ENCODE measurements at places on chromosomes 3 and 15.

- peaks cover 13% of the 10 kb centered on the region for H3K4me1 ChIP-seq
- H3K4me3 ChIP-seq, result no peak overlapping the region
- DNase-seq, result no peak
- H3K27me3 ChIP-seq, result no peaks in the 10 kb centered on the region
- H3K36me3 ChIP-seq, result no peaks in the 10 kb centered on the region
Observed at GRCh38 chr15:25879438-25879837, 16.3 kb upstream of the ATP10A start.

GRCh38 chr3:49219132-49219531 lies 47.7 kb downstream of the KLHDC8B start:
- H3K27me3 ChIP-seq, result no peaks in the 10 kb centered on the region
- H3K36me3 ChIP-seq, result peaks cover 2% of the 10 kb centered on the region
- H3K4me1 ChIP-seq, result peaks cover 7% of the 10 kb centered on the region
- no peak for DNase-seq
- peak overlapping the region; percentile 43 for H3K27ac ChIP-seq

DNA sequence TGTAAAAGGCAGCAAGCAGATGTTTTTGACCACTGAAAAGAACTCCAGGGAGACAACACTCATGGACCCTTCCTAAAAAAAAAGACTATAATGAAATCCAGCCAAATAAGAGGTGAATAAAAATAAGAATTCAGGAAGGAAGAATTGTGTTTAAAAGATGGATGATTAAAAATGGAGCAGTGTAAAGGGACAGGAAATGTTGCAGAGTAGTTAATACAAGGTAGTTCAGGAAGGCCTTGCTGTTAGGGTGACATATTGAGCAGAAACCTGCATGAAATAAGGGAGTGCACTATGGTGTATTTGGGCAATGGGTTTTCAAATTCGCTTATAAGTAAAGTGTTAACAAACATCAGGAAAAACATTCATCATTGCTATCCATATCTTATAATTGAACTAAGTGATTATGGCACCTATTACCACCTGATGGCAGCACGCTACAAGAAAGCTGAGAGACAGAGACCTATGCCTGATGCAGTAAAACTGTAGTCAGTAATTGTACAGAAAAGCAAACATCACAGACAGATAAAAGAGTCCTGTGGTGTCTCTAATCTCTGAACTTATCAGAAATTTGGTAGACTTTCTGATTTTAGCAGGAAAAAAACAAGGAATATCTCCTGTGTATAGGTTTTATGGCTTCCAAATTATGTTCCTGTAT lies 5.8 kb upstream of the DBR1 start:
- H3K27ac ChIP-seq, result no peak overlapping the region
- H3K36me3 ChIP-seq, result no peaks in the 10 kb centered on the region
- peak; percentile 27 for DNase-seq
- H3K4me1 ChIP-seq, result no peaks in the 10 kb centered on the region
- peaks cover 4% of the 10 kb centered on the region for H3K27me3 ChIP-seq
- H3K4me3 ChIP-seq, result no peak overlapping the region

GRCh38 chr15:98147415-98147814 lies 186.9 kb downstream of the ARRDC4 start:
- no peak overlapping the region for H3K27ac ChIP-seq
- no peak for DNase-seq
- no peaks in the 10 kb centered on the region for H3K4me1 ChIP-seq
- no peak overlapping the region for H3K4me3 ChIP-seq

GRCh38 chr15:90029024-90029423 lies 27.9 kb downstream of the ZNF710 start:
- H3K4me3 ChIP-seq, result no peak overlapping the region
- H3K4me1 ChIP-seq, result peaks cover under 1% of the 10 kb centered on the region
- no peak overlapping the region for H3K27ac ChIP-seq
- H3K36me3 ChIP-seq, result no peaks in the 10 kb centered on the region
- DNase-seq, result no peak

GRCh38 chr3:67381667-67382272 lies 272.6 kb downstream of the SUCLG2 start:
- H3K4me3 ChIP-seq, result no peak overlapping the region
- no peak overlapping the region for H3K27ac ChIP-seq
- peak; percentile 8 for DNase-seq
- peaks cover 6% of the 10 kb centered on the region for H3K4me1 ChIP-seq
- no peaks in the 10 kb centered on the region for H3K27me3 ChIP-seq

DNA sequence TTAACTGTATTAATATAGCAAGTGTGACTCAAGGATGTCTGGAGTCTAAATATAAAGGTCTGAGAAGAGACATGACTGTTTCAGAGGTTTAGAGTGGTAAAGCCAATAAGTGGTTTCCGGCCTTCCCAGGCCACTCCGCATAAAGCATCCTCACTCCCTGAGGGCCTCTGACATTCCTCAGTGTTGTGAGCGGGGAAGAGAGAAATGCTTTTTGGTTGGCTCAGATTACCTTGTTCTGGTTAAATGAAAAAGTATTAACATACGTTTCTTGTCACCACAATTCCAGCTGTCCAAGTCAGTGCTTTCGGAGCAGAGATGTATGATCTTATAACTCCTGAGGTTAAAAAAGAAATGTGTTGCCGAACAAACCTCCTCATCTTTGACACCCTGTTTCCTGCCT lies 103.8 kb downstream of the RBMS3 start:
- H3K27me3 ChIP-seq, result no peaks in the 10 kb centered on the region
- no peaks in the 10 kb centered on the region for H3K36me3 ChIP-seq
- peak overlapping the region; percentile 31 for H3K27ac ChIP-seq
- peak; percentile 38 for DNase-seq

DNA sequence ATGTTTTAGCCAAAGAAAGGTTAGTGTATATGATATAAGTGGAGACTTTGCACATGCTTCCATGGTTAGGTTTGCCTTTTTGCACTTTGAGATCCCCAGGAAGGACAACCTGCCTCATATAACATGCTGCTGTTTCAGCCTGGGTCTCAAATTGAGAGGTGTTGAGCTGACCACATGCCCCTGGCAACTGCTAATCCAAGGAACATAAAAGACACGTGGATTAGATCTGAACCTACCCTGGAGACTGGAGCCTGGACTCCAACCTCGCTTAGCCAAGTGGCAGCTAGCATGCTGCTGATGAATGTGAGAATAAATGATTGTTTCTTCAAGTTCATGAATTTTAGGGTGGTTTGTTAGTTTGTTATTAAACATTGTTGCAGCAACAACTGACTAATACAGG lies 301.8 kb upstream of the TBC1D5 start:
- H3K4me3 ChIP-seq, result no peak overlapping the region
- H3K36me3 ChIP-seq, result no peaks in the 10 kb centered on the region
- H3K27me3 ChIP-seq, result no peaks in the 10 kb centered on the region
- DNase-seq, result no peak

- H3K4me1 ChIP-seq, result no peaks in the 10 kb centered on the region
- no peak overlapping the region for H3K27ac ChIP-seq
- H3K4me3 ChIP-seq, result no peak overlapping the region
- no peaks in the 10 kb centered on the region for H3K36me3 ChIP-seq
- peak; percentile 37 for DNase-seq
- H3K27me3 ChIP-seq, result peaks cover 3% of the 10 kb centered on the region
Observed at GRCh38 chr3:50519471-50520089, 16.1 kb upstream of the CACNA2D2 start.

DNA sequence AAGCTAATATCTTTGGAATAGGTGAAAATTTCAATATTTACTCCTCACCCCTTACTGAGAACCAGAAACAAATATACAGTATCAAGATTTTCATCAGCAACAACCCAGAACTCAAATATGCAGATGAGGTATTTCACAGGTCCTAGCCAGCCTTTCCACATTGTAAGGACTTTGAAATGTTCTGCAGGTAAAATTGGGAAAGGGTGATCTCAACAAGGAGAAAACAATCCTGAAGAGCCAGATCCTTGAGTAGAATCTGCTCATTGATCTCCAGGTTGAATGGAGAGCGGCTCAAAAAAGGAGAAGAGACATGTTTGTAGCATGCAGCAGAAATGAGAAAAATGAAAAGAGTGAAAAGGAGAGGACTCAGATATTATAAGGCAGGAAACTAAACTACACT lies 493.3 kb upstream of the NAALADL2 start:
- no peak overlapping the region for H3K4me3 ChIP-seq
- no peaks in the 10 kb centered on the region for H3K4me1 ChIP-seq
- no peak for DNase-seq
- H3K27me3 ChIP-seq, result no peaks in the 10 kb centered on the region
- no peak overlapping the region for H3K27ac ChIP-seq
- H3K36me3 ChIP-seq, result no peaks in the 10 kb centered on the region

- no peak overlapping the region for H3K27ac ChIP-seq
- H3K36me3 ChIP-seq, result no peaks in the 10 kb centered on the region
- H3K4me1 ChIP-seq, result no peaks in the 10 kb centered on the region
- no peak overlapping the region for H3K4me3 ChIP-seq
- peaks cover 10% of the 10 kb centered on the region for H3K27me3 ChIP-seq
Observed at GRCh38 chr3:115624901-115625300, 1.6 kb downstream of the GAP43 start.

GRCh38 chr3:64048631-64049061 lies 25.4 kb upstream of the PSMD6 start:
- no peak overlapping the region for H3K4me3 ChIP-seq
- H3K27me3 ChIP-seq, result no peaks in the 10 kb centered on the region
- H3K27ac ChIP-seq, result no peak overlapping the region
- peak; percentile 53 for DNase-seq

- no peak overlapping the region for H3K4me3 ChIP-seq
- no peaks in the 10 kb centered on the region for H3K27me3 ChIP-seq
- H3K27ac ChIP-seq, result no peak overlapping the region
Observed at GRCh38 chr3:173615661-173616060, 218.1 kb downstream of the NLGN1 start.
